Stimulated activated CD8-positive, alpha-beta memory T cell treated with anti-CD3 and anti-CD28 coated beads, Interleukin-15, amount 100 ng/mL, for 1 hour (primary cell): ENCODE measurements at places on chromosomes 2 and 18.

GRCh38 chr2:14712111-14712510, 79.6 kb downstream of the LRATD1 start:
- no peak for DNase-seq

GRCh38 chr18:79682894-79683625, 3.5 kb downstream of the CTDP1 start:
- DNase-seq, result no peak

DNA sequence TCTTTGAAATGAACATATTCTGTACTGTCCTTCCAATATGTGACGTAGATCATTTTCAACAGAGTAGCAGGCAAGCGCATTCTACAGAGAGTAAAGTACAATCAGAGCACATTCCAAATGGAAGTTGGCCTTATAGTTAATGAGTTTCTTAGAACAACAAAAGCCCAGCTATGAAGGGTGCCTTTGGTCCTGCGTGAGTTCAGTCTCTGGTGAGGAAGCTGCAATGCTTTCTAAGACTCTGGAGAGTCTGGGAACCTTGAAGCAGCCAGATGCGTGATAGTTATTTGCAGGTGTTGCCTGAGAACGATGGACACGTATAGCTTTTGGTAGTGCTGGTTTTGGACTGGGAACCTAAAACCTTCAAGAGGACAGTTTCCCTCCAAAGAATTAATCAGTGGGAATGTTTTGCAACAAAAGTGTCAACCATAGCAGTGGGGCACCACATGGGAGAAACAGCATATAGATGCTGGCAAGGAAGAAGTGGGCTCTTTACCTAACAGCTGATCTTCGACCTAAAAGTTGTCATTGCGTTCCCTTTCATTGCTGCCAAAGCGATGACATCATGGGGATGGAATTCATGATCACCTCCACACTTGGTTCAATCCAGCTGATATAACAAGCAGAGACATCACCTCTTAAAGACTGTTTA, 9.3 kb upstream of the SNORC start:
- DNase-seq, result no peak

- no peak for DNase-seq
Observed at GRCh38 chr2:64501946-64502345, 22.2 kb upstream of the AFTPH start.

DNA sequence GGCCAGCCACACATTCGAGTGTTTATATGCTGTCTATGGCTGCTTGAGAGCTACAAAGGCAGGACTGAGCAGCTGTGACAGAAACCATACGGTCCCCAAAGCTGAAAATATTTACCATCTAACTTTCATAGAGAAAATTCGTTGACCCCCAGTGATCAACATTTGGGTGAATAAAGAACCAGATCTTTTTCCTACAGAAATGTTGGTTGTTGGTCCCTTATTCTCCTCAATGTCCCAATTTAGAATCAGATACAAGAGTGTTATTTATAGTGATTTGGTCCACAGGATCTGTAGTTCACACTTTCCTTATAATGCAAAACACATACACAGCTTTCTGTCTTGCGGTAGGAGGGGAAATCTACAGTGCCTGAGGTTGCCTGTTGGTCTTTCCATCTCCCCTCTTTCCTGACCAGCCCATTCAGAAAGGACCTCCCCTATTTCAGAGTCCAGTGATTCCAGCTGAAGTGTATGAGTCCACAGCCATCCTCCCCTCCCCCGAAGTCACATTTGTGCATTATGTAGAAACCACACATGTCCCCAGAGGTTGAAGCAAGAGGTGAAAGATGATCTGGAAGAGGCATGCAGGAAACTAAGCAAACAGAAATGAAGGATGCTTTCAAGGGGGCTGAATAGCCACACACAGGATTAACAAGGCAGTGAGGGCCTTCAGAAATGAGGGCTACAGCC, 61.9 kb downstream of the SPRED2 start:
- DNase-seq, result no peak
